ENCODE measurements at places on chromosomes 7 and 10.

- DNase-seq, result no peak
- H3K27ac ChIP-seq, result no peak overlapping the region
- H3K4me3 ChIP-seq, result peak overlapping the region; percentile 31
- H3K27me3 ChIP-seq, result no peaks in the 10 kb centered on the region
- peaks cover 2% of the 10 kb centered on the region for H3K36me3 ChIP-seq
These were observed 6.5 kb downstream of the ARPC1B start for GRCh38 chr7:99380823-99381663.

- H3K36me3 ChIP-seq, result peaks cover 4% of the 10 kb centered on the region
- DNase-seq, result no peak
- peaks cover 9% of the 10 kb centered on the region for H3K4me1 ChIP-seq
- H3K4me3 ChIP-seq, result no peak overlapping the region
- peaks cover 3% of the 10 kb centered on the region for H3K27me3 ChIP-seq
- H3K27ac ChIP-seq, result no peak overlapping the region
These were observed 85.3 kb upstream of the CCDC6 start for GRCh38 chr10:59991661-59992060.

DNA sequence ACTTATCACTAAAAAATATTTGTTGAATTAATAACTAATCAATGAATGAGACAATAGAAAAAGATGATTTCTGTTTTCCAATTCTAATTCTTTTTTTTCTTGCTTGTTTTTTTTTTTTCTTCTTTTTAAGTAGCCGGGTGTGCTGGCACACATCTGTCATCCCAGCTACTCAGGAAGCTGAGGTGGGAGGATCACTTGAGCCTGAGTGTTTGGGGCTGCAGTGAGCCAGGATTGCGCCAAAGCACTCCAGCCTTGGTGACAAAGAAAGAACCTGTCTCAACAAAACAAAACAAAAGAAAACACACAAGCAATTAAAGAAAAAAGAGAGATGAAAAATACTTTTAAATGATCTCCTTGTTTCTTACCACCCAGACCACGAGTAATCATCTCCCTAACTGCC lies 1109.3 kb downstream of the REEP3 start:
- DNase-seq, result no peak
- no peaks in the 10 kb centered on the region for H3K27me3 ChIP-seq
- H3K27ac ChIP-seq, result no peak overlapping the region

GRCh38 chr10:114239117-114239993 lies at the start of gene VWA2:
VWA2 (plus strand) TSS chr10:114239254; CDS start chr10:114248714, 9,460 bp downstream.
- peak within 1 kb of the TSS; percentile 49 for H3K4me3 ChIP-seq
- peaks cover 98% of the 10 kb centered on the region for H3K27me3 ChIP-seq
- DNase-seq, result peak; percentile 16
- no peaks in the 10 kb centered on the region for H3K36me3 ChIP-seq

GRCh38 chr10:43706166-43706565 lies 57.5 kb upstream of the ZNF32 start:
- H3K4me3 ChIP-seq, result no peak overlapping the region
- no peaks in the 10 kb centered on the region for H3K36me3 ChIP-seq
- DNase-seq, result no peak
- H3K27me3 ChIP-seq, result no peaks in the 10 kb centered on the region
- no peak overlapping the region for H3K27ac ChIP-seq

- H3K27me3 ChIP-seq, result no peaks in the 10 kb centered on the region
- no peaks in the 10 kb centered on the region for H3K36me3 ChIP-seq
- H3K4me1 ChIP-seq, result no peaks in the 10 kb centered on the region
These were observed 350.6 kb upstream of the MKI67 start for GRCh38 chr10:128476845-128477244.

GRCh38 chr7:150947761-150948651 lies 30.1 kb downstream of the KCNH2 start:
- H3K36me3 ChIP-seq, result no peaks in the 10 kb centered on the region
- H3K4me1 ChIP-seq, result peaks cover 27% of the 10 kb centered on the region
- no peaks in the 10 kb centered on the region for H3K27me3 ChIP-seq
- H3K4me3 ChIP-seq, result no peak overlapping the region

GRCh38 chr7:137110535-137110934 lies 233.0 kb downstream of the PTN start:
- no peak for DNase-seq
- H3K27me3 ChIP-seq, result no peaks in the 10 kb centered on the region
- no peak overlapping the region for H3K27ac ChIP-seq
- H3K4me3 ChIP-seq, result no peak overlapping the region

- no peaks in the 10 kb centered on the region for H3K27me3 ChIP-seq
- DNase-seq, result no peak
- no peak overlapping the region for H3K27ac ChIP-seq
- peaks cover 7% of the 10 kb centered on the region for H3K4me1 ChIP-seq
- no peak overlapping the region for H3K4me3 ChIP-seq
These were observed 63.2 kb upstream of the TOMM7 start for GRCh38 chr7:22885797-22886261.

- H3K36me3 ChIP-seq, result peaks cover 82% of the 10 kb centered on the region
- H3K27me3 ChIP-seq, result no peaks in the 10 kb centered on the region
- H3K4me3 ChIP-seq, result no peak overlapping the region
- DNase-seq, result no peak
- H3K27ac ChIP-seq, result no peak overlapping the region
- no peaks in the 10 kb centered on the region for H3K4me1 ChIP-seq
These were observed 13.0 kb downstream of the ATAD1 start for GRCh38 chr10:87804939-87805569.

GRCh38 chr10:23055424-23056185 lies 39.8 kb upstream of the MSRB2 start:
- H3K27me3 ChIP-seq, result no peaks in the 10 kb centered on the region
- no peak for DNase-seq
- no peaks in the 10 kb centered on the region for H3K36me3 ChIP-seq

DNA sequence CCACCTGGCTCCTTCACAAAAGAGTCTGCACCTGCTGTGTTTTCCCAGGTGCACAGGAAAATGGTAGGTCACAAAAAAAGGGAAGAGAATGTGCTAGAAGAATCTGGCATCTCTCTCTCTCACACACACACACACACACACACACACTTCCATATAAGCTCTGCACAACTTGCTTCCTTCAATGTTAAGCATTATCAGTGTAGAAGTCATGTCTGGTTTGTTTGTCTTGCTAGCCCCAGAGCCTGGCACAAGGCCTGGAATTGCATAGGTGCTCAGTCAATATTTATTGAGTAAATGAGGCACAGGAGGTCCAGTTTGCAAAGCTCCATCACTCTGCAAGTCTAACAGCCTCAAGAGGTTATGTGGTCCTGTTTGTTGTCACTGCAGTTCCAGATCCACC lies 867.3 kb upstream of the AUTS2 start:
- no peaks in the 10 kb centered on the region for H3K4me1 ChIP-seq
- no peaks in the 10 kb centered on the region for H3K36me3 ChIP-seq
- no peak overlapping the region for H3K4me3 ChIP-seq

GRCh38 chr7:41588341-41588740 lies 114.5 kb downstream of the INHBA start:
- peaks cover 5% of the 10 kb centered on the region for H3K27me3 ChIP-seq
- no peaks in the 10 kb centered on the region for H3K36me3 ChIP-seq
- H3K27ac ChIP-seq, result no peak overlapping the region
- DNase-seq, result no peak
- no peaks in the 10 kb centered on the region for H3K4me1 ChIP-seq

DNA sequence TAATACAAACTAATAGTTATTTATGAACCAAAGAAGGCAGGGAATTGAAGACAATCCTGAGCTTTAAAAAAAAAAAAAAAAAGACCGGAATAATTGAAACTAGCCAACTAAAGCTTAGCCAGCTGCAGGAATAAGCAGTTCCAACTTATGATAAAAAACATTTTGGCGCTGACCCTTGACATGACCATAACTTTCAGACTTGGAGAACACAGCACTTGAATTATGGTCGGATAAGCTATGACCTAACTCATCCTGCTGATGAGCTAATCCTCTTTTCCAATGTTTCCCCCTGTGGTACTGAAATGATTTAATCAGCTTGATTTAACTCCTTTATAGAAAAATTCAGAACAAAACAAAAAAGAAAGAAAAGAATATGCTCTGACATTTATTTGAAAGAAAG lies 181.8 kb downstream of the DGKB start:
- no peak for DNase-seq
- H3K27ac ChIP-seq, result no peak overlapping the region
- no peak overlapping the region for H3K4me3 ChIP-seq
- no peaks in the 10 kb centered on the region for H3K36me3 ChIP-seq
- no peaks in the 10 kb centered on the region for H3K27me3 ChIP-seq
- H3K4me1 ChIP-seq, result no peaks in the 10 kb centered on the region

DNA sequence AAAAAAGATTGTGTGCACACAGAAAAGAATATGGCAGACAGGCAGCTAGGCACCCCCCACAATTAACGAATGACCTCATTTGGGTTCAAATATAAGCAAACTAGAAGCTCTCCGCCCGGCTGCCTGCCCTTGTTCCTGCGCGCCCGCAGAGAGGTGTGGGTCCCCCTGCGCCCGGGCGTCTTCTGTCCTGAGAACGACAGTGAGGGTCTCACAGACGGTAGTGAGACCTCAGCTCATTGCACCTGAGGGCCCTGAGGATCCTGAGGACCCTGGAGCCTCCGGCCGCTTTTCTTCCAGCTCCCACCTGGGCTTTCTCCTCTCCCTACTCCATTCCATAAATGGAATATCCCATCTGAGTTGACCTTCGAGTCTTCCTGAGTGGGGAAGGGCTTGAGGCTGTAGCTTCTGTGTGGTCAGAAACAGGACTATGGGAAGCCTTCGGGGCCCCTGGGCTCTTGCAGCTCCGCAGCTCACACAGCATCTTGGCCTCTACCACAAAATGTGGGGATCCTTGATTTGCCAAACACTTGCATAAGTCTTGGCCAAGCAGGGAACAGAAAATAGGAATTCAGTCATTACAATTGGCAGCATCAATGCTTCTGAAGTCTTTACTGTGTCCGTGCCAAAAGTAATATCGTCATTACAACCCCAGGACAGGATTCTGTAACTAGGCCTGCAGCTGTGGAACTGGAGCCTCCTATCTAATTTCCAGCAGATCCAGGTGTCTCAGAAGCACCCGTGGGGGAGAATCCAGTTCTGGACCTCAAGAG lies 43.8 kb downstream of the JAKMIP3 start:
- DNase-seq, result no peak
- H3K36me3 ChIP-seq, result no peaks in the 10 kb centered on the region
- no peak overlapping the region for H3K4me3 ChIP-seq
- no peaks in the 10 kb centered on the region for H3K27me3 ChIP-seq
- no peak overlapping the region for H3K27ac ChIP-seq

DNA sequence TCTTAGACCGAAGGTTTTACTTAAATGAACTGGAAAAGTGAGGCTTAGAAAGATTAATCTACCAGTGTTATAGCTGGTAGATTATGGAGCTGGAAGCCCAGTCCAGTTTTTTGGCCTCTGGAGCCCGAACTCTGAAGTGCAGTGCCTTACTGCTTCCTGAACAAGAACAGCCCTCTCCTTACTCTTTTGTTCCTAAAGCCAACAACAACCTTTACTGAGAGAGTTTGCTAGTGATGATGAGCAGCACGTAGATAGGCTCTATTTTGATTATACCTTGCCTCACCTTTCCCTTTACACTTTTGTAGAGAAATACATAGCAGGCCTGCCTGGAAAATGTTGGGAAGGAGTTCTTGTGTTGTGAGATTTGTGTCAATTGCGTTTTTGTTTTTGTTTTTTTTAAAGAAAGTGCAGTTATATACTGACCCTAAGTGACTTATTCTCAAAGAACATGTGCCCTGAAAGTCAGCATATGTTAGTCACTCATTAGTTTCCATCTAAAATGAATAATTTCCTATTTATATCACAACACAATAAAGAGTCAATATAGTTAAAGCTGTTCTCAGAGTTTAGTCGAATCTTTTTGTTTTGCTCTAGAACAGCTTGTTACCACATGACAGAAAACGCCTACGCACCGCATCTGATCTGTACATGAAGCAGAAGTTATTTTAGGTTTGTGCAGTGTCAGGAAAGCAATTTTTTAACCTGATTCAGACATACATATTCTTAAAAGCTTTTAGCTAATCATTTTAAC lies 33.0 kb downstream of the PLEKHA1 start:
- no peak overlapping the region for H3K4me3 ChIP-seq
- H3K27ac ChIP-seq, result no peak overlapping the region

- H3K27ac ChIP-seq, result no peak overlapping the region
- H3K4me1 ChIP-seq, result no peaks in the 10 kb centered on the region
- H3K27me3 ChIP-seq, result no peaks in the 10 kb centered on the region
- peaks cover 10% of the 10 kb centered on the region for H3K36me3 ChIP-seq
- H3K4me3 ChIP-seq, result no peak overlapping the region
- peak; percentile 3 for DNase-seq
These were observed 116.4 kb upstream of the ASAH2 start for GRCh38 chr10:50367732-50368131.

DNA sequence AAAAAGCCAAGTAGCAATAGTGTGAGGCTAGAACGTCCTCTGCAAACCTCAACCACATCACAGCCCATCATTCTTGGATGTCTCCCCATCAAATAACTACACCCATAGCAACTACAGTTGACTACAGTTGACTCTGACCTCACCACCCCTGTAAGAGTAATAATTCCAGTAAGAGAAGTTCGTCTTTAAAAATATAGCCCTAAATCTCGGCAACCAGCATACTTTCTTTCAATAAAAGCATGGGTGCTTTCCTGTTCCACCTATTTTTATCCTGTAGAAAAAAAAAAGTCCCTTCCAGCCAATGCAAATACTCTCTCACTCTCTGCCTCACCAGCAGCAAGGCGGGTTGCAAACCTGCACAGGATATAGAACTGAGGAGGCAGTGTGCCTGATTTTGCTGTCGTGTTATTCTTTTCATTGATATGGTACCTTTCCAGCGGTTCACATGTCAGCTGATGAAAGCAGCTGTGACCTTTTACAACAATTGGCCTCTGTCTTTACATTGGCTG lies 187.5 kb upstream of the NFE2L3 start:
- no peak overlapping the region for H3K27ac ChIP-seq

DNA sequence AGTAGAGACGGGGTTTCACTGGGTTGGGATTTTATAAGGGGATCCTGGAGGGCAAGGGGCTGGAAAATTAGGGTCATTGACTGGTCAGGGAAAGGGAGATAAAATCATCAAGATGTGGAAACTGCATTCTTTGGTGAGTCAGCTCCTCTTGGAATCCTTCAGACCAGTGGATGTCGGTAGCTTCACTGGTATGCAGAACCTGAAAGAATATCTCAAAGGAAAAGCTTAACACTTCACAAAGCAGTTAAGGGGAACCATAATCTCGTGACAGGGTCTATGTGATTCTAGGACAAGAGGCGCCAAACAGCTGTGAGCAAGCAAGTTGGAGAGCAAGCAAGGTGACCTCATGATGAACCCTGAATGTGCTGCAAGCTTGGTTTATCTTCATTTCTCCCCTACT lies 634.7 kb upstream of the AUTS2 start:
- DNase-seq, result no peak
- H3K27me3 ChIP-seq, result no peaks in the 10 kb centered on the region
- no peaks in the 10 kb centered on the region for H3K36me3 ChIP-seq
- H3K4me1 ChIP-seq, result no peaks in the 10 kb centered on the region
